ENCODE measurements at places on chromosomes 7 and 10. TPM values are rescaled to one million over a fixed set of nuclear protein-coding genes. Genes with fewer than 3 reads are reported as not detected.

NUTM2A gene
- 0.22 TPM for polyA plus RNA-seq

SLC18A2 gene
- polyA plus RNA-seq = not detected

SKIDA1 gene
- 0.13 TPM for polyA plus RNA-seq

OR9A4 gene
- not detected for polyA plus RNA-seq

MSMB gene
- polyA plus RNA-seq = not detected

VSTM2A gene
- polyA plus RNA-seq = not detected

NME8 gene
- not detected for polyA plus RNA-seq

COL13A1 gene
- polyA plus RNA-seq = 0.89 TPM

PTF1A gene
- polyA plus RNA-seq = not detected
